SIG-M5 (cell line): ENCODE measurements at places on chromosomes 7 and 10.

DNA sequence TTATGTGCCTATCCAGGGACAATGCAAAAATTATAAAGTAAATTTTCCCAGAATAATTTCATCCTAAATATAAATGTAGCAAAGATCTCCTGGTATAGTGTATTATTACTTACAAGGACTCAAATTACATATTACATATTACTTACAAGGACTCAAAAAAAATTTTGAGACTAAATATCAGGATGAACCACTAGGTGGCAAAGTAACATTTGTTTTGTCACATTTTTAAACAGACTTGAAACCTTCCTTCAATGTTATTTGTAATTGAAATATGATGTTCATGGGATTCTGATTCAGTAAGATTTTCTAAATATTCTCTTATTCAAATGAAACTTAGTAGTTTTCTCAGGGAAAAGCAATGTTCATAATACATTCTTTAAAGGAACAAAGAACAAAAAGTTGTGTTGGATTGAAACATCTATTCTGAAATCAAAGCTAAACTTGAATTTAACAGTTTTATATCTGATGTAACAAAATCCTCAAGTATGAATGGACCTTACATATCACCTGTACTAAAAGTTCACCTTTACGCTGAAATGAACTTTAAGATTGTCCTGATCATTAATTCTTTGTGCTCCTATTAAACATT lies 74.3 kb upstream of the GNAI1 start:
- no peak for DNase-seq

DNA sequence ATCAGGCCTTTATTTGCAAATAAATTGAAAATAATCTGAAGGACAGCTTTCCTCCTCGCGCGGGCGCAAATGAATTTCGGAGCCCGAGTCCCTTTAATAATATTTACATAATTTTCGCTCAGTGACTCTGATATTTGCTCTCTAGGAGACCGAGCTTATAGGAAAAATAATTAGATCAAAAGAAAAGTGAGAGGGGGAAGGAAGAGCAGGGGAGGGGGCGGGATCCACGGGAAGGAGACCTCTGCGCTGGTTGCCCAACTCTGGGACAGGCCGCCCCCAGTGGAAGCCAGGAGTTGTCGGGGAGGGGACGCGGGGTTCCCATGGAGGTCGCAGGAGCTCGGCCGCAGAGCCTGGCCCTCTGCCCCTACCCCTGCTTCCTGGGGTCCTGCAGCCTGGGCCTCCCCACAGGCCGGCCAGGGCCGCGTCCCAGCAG lies 5.8 kb downstream of the UNCX start:
- DNase-seq, result no peak

DNA sequence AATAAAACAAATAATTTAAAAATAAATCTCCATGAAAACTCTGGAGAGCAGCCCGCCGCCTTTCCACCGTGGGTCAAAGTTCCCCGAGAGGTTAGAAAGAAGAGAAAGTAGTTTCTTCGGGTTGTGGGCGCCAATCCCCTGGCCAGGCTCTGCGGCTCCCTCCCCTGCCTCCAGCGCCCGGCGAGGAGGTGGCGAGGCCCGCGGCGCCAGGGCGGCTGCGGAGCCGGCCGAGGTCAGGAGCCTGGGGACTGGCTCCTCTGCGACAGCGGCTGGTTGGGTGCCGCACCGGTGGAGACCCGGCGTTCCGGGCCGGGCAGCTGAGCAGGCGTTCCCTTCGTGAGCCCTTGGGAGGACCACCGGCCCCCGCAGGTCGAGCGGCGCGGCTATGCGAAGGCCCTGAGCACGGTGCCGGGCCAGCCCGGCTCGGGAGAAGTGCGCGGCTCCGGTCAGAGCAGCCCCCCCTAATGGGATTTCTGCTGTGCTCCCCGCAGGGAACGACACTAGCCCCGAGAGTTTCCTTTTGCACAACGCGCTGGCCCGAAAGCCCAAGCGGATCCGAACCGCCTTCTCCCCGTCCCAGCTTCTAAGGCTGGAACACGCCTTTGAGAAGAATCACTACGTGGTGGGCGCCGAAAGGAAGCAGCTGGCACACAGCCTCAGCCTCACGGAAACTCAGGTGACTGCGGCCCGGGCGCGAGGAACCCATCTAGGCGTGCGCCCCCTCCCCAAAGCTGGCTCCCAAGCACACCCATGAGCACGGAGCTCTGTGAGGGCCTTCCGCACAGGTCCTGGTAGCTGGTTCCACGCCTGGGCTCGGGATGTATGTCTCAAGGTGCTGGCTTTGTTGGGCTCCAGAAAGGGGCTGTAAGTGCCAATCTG lies 2.8 kb downstream of the EMX2 start:
- no peak for DNase-seq

DNA sequence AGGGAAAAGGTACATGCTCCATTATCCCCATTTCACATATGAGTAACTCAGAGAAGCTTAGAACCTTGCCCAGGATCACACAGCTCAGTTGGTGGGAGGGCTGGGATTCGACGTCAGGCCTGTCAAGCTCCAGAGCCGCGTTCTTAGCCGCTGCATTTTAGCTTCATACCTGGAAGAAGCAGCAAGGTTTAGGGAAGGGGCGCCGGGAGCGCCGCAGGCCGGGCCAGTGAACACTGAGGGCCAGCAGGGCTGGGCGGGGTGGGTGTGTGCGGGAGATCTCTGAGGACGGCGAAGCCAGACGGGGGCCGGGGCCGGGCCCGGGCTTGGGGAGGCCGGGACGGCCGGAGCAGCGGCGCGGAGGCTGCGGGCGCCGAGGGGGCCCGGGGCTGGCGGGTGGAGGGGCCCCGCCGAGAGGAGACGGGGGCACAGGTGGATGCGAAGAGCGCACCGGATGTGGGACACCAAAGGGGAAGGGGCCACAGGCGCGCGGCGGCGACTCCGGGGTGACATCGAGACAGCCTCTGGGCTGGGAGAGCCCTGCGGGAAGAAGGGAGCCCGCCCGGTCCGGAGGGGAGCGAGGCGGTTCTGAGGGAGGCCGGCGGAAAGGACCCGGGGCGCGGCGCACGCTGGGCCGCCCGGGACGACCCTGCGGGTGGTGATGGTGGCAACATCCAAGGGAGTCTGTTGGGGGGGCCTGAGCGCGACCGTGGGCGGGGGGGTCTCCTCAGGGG lies 498 bp downstream of the NDST2 start:
- DNase-seq, result no peak

- no peak for DNase-seq
Measured at GRCh38 chr7:117012284-117012683, 59.0 kb downstream of the ST7 start.

- DNase-seq, result no peak
Measured at GRCh38 chr7:117892821-117893220, 19.6 kb upstream of the CTTNBP2 start.

- DNase-seq, result no peak
Measured at GRCh38 chr7:33885290-33886148, 19.8 kb upstream of the BMPER start.

DNA sequence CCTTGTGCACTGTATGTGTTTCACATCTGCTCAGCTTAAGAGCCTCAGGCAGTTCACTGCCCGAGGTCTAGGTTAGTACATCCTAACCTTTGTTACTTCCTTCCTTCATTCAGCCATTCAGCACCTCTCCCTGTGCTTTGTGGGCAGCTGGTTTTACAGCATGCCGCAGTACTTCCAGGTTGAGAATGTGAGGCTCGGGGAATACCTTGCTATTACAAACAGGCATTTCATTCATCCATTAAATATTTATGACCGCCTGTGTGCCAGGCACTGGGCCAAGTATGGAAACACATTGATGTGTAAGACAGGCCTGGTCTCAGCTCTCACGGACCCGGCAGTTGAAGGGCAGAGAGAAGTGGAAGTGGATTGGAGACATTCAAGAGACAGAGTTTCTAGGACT lies 82.4 kb downstream of the SHH start:
- DNase-seq, result no peak

- DNase-seq, result no peak
Measured at GRCh38 chr10:114754445-114755320, 66.9 kb upstream of the FHIP2A start.

DNA sequence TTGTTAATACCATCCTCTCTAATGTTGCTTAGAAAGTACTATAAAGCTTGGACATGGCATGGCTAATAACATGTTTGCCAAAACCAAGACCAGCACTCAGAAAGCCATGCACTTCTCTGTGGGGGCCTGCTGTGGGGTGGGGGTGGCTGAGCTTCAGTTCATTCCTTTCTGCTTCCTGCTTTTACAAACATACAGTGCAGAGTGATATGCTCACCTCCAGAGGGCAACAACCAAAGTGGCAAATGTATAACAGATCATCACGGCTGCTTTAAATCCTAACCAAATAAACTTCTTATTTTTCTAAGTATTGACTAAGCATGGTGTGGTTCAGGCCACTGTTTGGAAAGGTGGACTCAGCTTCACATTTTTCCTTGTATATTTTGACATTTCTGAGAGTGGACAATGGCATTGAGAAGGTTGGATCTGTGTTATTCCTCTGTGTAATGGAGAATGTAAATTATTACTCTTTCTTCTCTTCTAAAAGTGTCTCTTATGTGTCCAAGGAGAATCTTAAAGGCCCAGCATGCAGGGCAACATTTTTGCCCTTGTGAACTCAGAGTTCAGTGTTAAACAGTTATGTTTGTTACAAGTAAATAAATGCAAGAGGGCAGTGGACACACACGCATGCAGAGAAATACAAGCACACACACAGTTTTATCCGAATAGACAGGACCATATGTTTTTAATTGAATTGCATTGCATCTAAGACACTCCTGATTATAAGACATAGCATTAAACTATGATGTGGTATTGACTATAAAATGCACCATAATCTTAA lies 186.1 kb downstream of the HERPUD2 start:
- DNase-seq, result no peak

GRCh38 chr10:6296828-6297251 lies 94.1 kb downstream of the PFKFB3 start:
- no peak for DNase-seq

DNA sequence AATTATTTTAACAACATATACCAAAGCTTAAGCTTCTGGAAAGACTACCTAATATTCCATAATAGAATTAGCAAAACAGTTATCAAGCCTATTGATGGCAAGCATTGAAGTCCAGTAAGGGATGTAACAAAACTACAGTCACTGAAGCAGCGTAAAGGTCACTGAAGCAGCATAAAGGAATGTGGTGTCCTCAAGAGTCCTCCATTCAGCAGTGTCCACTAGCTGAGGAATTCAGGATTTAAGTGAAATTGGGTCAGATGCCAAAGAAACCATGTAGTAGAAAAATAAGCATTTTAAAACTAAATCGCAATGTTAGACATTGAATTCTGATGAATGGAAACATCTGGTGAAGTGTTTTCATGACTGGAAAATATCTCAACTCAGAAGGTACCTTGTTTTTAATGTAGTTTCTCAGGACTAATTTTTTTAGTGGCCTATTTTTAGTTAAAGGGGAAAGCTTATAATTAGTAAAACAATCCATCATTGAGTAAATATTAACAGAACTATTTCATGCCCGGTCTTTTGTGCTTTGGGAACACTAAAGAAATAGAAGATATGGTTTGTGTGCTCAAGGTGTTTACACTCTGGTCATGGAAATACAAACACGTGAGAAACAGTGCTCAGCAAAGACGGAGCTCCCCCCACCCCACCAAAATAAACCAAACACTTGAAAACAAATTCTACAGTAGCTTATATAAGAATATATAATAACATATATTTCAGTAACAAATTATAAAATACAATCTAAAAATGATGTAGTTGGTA lies 121.4 kb downstream of the CDK14 start:
- no peak for DNase-seq

DNA sequence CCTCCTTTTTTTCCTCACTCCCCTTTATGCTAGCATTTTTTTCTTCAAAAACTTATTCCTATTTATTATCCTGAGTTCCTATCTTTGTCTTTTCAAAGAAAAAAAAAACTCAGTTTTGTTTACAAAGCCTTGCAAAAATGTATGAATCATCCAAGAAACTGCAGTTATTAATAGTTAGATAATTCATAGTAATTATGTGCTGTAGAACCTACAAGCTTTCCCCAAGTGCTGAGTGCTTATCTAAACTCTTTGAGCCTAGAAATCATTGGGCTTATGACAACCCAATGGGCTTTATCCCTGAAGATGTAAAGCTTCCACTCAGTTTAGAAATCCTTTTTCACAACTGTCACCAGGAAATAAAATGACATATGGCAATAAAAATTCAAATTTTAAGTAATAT lies 145.9 kb upstream of the WNT16 start:
- DNase-seq, result no peak

- DNase-seq, result no peak
Measured at GRCh38 chr7:138125119-138125518, 48.9 kb downstream of the AKR1D1 start.

DNA sequence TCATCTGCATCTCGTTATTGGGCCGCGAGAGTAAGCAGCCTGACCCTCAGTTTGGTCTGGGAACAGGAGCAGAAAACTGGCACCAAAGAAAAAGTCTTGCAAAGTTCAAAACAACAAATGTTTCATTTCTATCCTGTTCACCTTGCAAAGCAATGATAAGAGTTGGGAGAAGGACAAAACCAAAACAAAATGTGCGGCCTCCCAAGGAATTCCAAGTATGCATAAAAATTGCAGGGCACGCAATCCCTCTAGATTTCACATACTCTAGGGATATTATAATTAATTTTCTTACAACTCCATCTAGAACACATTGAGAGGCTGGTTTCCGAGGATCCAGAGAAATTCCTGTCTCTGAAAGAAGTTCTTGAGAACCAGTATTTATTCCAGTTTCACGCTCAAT lies 20.1 kb downstream of the CHUK start:
- no peak for DNase-seq

- DNase-seq, result no peak
Measured at GRCh38 chr7:134750083-134751062, 29.1 kb upstream of the CALD1 start.

GRCh38 chr10:101066896-101067355 lies 5.1 kb downstream of the KAZALD1 start:
- no peak for DNase-seq

- DNase-seq, result no peak
Measured at GRCh38 chr7:97026715-97027426, 2.2 kb upstream of the DLX5 start.

GRCh38 chr7:130425796-130426195 lies 15.0 kb downstream of the CEP41 start:
- no peak for DNase-seq

DNA sequence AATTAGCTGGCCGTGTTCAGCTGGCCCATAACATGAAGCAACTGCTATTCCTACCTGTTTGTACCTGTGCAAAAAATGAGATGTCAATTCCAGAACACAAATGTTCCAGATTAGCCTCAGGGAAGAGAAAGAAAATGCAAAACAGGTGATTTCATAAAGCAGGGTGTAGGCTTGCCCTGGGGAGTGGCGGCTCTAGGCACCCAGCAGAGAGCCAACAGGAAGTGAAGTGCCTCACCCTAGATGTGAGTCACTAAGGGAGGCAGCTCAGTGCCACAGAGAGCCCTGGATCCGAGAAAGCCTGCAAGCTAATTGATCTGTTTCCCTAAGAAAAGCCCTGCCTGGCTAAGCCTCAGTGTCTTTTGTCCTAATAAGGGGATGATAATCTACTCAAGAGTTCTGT lies 240.0 kb downstream of the ARHGAP21 start:
- DNase-seq, result no peak

DNA sequence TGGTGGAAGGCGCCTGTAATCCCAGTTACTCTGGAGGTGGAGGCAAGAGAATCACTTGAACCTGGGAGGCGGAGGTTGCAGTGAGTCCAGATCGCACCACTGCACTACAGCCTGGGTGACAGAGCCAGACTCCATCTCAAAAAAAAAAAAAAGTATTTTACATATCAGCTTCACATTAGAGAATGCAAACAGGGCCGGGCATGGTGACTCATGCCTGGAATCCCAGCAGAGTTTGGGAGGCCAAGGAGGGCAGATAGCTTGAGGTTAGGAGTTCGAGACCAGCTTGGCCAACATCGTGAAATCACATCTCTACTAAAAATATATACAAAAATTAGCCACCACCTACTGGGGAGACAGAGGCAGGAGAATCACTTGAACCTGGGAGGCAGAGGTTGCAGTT lies 31.6 kb downstream of the USP54 start:
- no peak for DNase-seq
